ENCODE measurements at places on chromosomes 6 and 20.
A peak's percentile ranks its signal among the peaks of the same experiment; 100 is the strongest.

- no peak for DNase-seq
These were observed 22.6 kb downstream of the DYNLT1 start for GRCh38 chr6:158621694-158622544.

DNA sequence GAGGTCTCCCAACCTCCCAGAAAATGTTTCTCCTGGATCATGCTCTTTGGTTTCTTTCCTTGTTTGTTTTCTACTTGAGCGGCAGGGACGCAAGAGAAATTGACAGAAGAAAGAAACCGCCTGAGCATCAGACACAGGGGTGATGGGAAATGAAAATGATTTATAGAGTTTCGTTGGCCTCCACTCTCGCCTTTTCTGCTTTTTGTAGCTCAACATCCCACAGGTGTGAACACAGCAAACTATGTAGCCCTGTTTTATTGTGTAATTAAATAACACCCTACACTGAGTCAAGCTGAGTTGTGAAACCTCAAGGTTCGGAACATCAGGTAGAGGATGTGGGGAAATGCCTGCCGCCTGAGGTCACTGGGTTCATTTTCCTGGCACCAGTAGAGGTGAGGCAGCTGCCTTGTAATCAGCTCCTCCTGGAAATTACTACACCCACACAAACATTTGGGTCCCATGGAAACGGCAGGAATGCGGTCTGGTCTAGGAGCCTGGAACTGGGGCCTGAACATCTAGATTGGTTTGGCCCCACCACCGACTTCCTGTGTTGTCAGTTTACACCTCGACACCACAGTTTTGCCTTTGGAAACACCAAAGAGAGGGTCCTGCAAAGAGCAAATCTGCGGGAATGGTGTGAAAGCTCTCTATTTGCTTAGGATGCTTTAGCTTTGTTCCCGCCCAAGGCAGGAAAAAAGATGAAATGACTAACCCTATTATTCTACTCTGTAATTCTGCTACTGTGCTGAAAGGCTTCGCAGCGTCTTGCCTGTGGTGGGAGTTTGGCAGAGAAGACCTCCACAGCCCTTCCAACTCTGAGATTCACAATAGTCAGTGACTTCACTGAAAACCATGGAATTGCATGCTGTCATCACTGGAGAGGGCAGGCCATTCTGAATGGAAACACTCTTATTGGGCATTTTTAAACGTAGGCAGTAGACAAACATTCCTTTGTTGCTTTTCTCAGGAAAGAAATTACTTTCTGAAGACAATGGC lies 53.0 kb downstream of the ADAT2 start:
- peak; percentile 34 for DNase-seq

- DNase-seq: no peak
These were observed 98.1 kb downstream of the FAM120B start for GRCh38 chr6:170404697-170405096.

DNA sequence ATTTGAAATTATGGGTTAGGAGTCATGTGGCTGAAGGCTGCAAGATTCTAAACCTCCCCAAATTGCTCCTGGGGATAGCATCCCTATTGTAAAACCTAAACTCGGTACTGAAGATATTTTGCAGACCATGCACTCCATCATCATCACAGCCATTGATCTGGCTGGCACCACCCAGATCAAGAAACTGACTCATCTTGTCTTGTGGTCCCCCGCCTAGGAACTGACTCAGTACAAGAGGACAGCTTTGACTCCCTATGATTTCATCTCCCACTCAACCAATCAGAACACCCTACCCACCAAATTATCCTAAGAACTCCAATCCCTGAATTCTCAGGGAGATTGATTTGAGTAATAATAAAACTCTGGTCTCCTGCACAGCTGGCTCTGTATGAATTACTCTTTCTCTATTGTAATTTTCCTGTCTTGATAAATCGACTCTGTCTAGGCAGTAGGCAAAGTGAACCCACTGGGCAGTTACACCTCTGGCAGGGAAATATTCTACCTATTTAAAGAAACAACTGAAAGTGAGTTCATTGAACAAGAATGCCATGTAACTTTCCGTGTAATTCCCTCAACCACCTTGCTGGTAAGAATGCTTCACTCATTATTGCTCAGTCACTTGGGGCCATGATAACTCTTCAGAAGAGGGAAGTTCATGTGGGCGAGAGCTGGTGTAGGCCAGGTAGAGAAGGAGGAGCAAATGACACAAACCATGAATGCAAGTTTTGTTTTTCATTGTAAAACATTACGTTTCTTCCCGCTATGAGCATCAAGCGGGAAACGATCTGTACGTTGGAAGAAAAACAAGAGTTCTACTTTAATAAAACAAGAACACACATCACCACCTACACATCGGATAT lies 602.9 kb upstream of the ARID1B start:
- no peak for DNase-seq

DNA sequence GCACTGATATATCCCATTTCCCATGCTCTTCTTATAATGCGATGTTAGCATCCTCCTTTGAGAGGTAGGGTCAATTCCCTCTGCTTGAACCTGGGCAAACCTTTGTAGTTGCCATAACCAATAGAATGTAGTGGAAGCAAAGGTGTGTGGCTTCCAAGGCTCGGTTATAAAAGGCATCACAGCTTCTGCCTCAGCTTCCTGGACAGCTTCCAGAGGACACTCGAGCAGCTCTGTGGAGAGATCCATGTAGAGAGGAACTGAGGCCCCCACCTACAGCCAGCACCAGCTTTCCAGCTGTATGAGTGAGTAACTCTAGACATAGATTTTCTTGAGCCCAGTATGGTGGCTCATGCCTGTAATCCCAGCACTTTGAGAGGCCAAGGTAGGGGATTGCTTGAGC lies 36.7 kb downstream of the FGD2 start:
- no peak for DNase-seq

DNA sequence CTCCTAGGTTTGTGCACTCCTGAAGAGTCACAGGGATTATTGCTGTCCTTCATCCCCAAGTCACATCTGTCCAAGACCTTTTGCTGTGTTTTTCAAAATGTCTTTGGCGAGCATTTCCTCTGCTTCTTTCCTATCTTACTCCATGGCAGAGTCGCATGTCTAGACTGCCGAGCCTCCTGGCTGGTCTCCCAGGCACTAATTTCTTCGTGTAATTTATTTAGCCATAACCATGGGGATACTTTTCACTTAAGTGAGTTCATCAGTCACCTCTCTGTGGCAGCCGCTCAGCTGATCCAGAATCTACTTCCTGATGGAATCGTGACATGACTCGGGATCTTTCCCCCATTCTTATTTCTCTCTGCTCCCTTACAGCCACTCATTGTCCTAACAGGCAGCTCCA lies 25.8 kb downstream of the ADGRF5 start:
- no peak for DNase-seq

GRCh38 chr6:117542493-117542892 lies 59.8 kb downstream of the GOPC start:
- no peak for DNase-seq

GRCh38 chr6:140001821-140002341 lies 627.4 kb upstream of the CITED2 start:
- DNase-seq: no peak

DNA sequence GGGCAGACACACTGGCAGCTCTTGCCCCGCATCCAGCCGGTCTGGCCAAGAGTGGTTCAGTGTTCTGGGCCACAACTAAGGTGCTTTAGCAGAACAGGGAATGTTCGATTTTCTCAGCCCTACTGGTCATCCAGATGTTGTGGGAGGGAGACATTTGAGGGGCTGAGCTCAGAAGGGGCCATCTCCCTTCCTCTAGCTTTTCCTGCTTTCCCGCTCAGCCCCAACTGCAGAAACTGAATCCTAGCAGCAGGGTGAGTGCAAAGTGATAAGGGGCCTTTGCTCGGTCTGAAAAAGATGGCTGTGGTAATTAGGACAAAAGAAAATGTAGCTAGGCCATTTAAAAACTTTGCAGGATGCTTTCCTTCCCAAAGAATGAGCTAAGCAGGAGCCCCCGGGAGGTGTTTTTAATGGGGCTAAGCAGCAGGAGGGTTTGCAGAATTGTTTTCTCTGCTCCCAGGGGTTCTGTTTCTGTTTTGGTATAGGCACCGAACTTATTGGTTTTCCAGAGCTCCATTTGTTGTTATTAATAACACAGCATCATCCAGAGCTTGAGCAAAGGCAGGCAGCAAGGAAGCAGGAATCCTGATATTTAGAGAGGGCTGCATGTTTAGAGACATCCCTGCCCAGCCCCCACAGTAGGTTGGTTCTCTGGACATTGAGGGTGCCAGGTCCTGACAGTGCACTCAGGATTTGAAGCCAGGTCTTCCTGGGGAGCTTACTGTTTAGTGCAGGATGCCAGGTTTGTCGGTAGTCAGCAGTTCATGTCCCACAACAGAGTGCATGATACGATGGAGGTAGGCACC lies 210.9 kb downstream of the SLC24A3 start:
- no peak for DNase-seq

DNA sequence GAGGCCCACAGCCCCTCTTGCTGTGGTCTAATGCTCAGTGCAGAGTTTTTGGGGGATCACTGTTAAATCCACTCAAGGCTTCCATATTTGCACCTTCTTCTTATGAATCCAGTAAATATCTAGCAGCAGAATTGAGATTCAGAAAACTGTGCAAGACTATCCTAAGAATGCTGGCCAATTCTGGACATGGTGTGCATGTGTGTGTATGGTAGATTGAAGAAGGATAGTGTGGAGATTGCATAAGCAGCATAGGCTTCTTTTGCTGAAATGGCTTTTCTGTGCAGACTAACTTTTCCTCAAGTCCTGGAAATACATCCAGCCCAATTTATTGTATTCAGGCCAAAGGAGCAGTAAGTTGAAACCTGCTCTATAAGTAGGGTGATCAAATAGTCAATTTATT lies 39.7 kb downstream of the FBXO9 start:
- DNase-seq: no peak

- no peak for DNase-seq
These were observed 18.1 kb downstream of the SLX4IP start for GRCh38 chr20:10453241-10453640.

DNA sequence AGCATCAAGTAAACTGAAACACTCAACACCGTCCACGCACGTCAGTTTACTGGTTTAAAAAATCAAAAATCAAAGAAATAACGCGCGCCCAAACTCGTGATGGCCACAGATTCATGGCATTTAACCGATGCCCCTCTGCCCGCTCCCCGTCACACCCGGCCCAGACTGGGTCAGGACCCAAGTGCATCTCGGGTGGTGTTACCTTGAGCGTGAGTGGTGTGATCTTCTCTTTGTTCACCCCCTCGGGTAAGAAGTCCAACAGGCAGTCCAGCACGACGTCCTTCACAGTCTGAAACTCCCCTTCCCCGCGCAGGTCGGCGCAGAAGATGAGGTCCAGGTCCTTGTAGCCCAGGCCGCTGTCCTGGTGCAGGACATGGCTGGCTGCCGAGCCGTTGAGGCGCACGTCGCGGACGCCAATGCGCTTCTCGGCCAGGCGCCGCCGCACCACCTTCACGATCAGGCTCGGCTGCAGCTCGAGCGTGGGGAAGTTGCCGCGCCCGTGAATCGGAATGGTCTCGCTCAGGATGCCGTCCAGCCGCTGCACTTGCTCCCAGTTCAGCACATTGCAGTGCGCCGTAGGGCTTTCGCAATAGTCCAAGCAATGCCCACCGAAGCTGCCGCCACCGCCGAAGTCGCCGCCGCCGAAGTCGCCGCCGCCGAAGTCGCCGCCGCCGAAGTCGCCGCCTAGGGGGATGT lies 945 bp downstream of the TENT5A start:
- DNase-seq: peak; percentile 45

DNA sequence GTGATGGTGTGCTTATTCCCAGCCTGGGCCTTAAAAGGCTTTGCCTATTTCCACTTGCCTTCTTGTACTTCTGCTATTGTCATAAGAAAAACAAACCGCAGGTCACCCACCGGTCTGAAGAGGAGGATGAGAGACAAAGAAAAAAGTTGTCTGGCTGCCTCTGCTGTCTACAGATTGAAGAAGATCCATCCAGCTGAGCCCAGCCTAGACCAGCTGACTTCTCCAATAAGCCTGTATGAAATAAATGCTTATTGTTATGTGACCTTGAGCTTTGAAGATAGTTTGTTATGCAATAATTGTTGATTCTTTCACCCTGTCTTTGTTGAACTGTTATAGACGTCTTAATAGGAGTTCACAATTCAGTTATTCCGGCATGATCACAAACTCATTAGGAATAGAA lies 223.8 kb upstream of the PRSS16 start:
- no peak for DNase-seq

DNA sequence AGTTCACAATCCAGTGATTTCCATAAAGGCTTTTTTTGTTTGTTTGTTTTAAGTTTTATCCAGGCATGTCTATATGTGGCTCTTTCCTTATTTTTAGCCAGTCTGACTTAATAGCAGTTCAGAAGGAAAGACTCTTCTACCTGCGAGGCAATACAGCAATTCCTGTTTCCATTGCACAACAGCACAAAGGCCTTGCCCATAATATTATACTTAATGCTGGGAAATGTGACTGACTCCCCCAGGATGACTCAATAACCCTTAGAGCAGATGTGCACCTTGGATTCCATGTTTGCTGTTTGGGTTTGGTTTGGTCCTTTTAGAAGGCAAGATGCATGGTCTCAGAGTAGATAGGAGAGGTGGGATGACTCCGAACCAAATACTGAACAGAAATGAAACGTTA lies 184.1 kb downstream of the MTFR2 start:
- DNase-seq: no peak

GRCh38 chr20:47256668-47257236 lies 99.7 kb downstream of the ZMYND8 start:
- DNase-seq: no peak

GRCh38 chr20:60313614-60314013 lies 355.4 kb downstream of the CDH26 start:
- DNase-seq: no peak

- no peak for DNase-seq
These were observed 141.5 kb downstream of the GMDS start for GRCh38 chr6:2103765-2104523.

- DNase-seq: peak; percentile 93
These were observed 22.2 kb downstream of the TFEB start for GRCh38 chr6:41713159-41713649.

DNA sequence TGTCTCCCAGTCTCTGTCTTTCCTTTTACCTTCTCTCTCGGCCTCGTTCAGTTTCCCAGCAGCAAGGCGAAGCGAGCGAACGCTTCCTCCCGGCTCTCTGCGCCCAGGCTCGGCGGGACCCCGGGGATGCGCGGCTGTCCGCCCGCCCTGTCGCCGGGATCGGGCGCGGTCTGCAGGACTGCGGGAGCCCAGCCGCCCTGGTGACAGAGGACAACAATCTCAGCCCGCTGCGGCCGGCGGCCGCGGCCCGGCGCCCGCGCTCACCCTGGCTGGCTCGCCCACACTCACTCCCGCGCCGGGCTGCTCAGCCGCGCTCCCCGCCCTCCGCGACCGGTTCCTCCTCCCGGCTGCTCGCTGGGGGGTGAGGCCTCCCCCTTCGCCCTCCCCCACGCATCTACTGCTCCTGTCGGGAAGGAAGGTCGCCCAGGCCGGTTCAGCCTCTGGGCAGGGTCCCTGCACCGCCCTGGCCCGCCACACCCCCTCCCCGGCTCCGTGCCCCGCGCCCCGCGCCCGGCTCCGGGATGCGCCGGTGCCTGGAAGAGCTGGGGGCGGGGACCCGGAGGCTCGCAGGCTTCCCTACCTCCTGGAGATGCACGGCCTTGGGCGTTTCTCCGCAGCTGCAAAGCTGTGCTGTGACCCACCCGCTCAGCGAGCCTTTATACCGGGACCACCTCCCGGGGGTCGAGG lies 410 bp downstream of the SYNE1 start:
- no peak for DNase-seq
